ENCODE measurements at places on chromosomes 5 and 9.

DNA sequence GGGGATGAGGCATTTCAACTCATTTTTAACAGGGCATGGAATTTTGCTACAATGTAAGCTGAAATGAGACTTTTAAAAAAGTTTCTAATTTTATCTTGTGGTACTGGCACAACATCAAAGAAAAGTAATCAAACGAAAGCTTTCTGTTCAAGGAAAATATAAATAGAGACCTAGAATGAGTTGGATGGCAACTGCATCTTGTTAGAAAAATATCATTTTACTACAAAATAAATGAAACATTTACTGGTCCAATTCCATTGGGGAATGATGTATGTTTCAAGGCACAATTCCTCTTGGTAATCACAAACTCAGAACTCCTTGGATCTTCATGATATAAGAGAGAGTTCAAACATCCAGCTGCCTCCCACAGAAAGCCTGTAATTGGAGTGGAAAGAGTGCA, 102.8 kb downstream of the HMHB1 start:
- DNase-seq, result no peak
- no peaks in the 10 kb centered on the region for H3K27me3 ChIP-seq
- no peak overlapping the region for H3K27ac ChIP-seq
- H3K4me1 ChIP-seq, result no peaks in the 10 kb centered on the region
- H3K4me3 ChIP-seq, result no peak overlapping the region

GRCh38 chr9:129289131-129289731, 111.2 kb upstream of the IER5L start:
- H3K27ac ChIP-seq, result no peak overlapping the region
- DNase-seq, result no peak
- no peaks in the 10 kb centered on the region for H3K4me1 ChIP-seq
- peaks cover 16% of the 10 kb centered on the region for H3K36me3 ChIP-seq
- H3K27me3 ChIP-seq, result peaks cover 8% of the 10 kb centered on the region
- no peak overlapping the region for H3K4me3 ChIP-seq

- H3K4me1 ChIP-seq, result no peaks in the 10 kb centered on the region
- no peak overlapping the region for H3K27ac ChIP-seq
- H3K27me3 ChIP-seq, result no peaks in the 10 kb centered on the region
- H3K36me3 ChIP-seq, result no peaks in the 10 kb centered on the region
- no peak for DNase-seq
- no peak overlapping the region for H3K4me3 ChIP-seq
Measured at GRCh38 chr9:27176971-27177370, 67.9 kb downstream of the TEK start.

- no peak for DNase-seq
- H3K27me3 ChIP-seq, result no peaks in the 10 kb centered on the region
- no peak overlapping the region for H3K27ac ChIP-seq
- H3K4me1 ChIP-seq, result no peaks in the 10 kb centered on the region
- no peak overlapping the region for H3K4me3 ChIP-seq
- no peaks in the 10 kb centered on the region for H3K36me3 ChIP-seq
Measured at GRCh38 chr5:16921211-16921610, 14.9 kb downstream of the MYO10 start.

DNA sequence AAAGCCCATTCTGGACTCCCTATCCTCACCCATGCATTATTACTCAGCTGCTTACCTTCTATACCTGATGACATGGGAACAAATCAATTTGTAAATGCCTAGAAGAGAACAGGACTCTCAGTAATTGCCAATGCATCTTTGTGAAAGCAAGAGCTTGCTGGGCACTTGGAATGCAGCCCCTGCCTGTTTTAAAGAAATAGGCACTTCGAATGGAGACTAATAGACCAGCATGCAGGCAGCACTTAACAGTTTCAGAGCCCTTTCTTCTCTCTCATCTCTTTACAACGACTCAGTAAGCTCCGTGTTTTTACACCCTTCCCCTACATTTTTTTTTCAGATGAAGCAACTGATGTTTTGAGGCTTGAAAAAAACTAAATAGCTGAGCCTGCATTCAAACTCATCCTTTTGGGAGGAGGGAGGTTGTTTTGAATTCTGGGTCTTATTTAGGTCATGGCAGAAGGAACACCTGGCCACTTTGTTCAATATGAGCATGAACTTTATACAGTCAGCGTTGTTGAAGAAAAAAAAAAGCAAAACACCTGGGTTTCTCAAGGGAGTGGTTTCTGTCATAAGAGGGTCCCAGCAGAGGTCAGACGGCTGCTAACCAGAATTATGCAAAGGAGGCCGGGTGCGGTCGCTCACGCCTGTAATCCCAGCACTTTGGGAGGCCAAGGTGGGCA, 34.6 kb upstream of the WHRN start:
- no peaks in the 10 kb centered on the region for H3K36me3 ChIP-seq
- H3K4me1 ChIP-seq, result no peaks in the 10 kb centered on the region
- DNase-seq, result no peak

Data from CD14-positive monocyte (primary cell).